ENCODE measurements at places on chromosomes 3 and 15.
A peak's percentile ranks its signal among the peaks of the same experiment; 100 is the strongest.

GRCh38 chr3:37954881-37955280 is 35.7 kb upstream of the VILL start:
- no peak for DNase-seq

- no peak for DNase-seq
These were observed 95.3 kb upstream of the SOX2 start for GRCh38 chr3:181616088-181617070.

- DNase-seq, result no peak
These were observed 37.9 kb downstream of the GASK1A start for GRCh38 chr3:43017004-43017403.

DNA sequence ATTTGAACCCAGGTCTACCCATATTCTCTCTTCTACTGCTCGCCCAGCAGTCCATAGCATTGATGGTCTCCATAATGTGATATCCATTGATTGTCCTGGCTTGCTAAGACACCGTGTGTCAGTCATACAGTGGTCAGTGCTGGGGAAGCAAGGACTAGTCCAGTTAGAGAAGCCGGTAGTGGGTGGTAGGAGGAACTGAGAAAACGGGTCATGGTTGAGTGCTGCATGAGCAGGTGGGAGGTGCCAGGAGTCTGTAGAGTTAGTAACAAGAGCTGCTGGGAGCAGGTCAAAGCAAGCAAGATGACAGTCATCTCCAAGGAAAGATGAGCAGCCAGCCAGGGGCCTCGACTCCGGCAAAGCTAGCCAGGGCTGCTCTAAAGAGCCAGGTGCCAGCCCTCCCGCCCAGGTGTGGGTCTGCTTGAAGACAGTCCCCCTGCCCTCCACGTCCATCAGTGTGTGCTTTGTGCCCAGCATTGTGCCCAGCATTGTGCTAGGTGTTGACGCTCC is 29.5 kb upstream of the USP3 start:
- DNase-seq, result peak; percentile 39

DNA sequence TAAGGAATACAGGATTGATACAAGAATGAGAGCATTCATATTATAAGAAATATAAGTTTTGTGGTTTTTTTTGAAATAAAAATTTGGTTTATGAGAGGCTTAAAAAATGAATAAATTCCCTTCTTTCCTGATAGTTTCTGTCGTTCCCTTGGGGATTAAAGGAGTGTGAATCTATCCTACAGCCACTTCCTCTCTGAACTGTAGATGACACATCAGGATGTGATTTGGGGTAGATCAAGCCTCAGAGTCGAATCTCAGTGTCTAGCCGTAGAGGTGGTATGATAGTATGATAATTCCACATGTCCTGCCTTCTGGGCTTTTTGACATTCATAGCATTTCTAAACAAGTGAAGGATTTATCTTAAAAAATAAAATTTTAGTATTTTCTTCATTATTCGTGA is 343.1 kb downstream of the LPP start:
- DNase-seq, result no peak
